NCI-H524 treated with DMSO at 0.1 percent for 48 hours (cell line): ENCODE measurements at places on chromosomes 11 and 22.

- DNase-seq = no peak
Observed at GRCh38 chr22:49614966-49615965, 212.4 kb downstream of the BRD1 start.

DNA sequence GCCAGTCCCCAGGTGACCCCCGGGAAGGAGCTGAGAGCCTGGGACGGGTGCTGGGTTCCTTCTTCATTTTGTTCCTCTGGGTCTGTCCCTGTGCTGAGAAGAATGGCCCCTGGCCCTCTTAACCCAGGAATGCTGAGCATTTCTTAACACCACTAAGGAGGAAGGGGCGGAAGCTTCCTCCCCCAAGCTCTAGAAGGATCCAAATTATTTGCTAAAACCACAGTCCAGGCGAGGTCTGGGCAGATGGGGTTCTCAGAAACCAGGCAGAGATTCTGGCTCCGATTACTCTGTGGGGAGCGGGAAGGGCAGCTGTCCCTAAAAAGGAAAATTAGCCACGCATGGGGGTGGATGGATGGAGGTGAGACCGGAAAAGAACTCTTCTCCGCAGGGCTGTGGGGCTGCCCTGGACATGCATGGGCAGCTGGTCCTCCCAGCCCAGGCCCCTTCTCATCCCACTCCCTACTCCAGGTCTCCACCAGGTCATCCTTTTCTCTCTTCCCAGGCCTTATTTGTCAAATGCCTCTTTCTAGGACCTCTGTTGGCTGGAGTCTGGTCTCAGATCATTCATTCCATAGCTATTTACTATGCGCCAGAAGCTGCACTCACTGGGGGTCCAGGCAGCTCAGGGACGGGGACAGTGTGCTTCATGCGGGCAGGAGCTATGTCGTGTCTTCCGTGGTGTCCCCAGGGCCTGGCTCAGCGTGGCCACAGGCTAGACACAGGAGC, 45.0 kb upstream of the MYH9 start:
- DNase-seq = no peak

DNA sequence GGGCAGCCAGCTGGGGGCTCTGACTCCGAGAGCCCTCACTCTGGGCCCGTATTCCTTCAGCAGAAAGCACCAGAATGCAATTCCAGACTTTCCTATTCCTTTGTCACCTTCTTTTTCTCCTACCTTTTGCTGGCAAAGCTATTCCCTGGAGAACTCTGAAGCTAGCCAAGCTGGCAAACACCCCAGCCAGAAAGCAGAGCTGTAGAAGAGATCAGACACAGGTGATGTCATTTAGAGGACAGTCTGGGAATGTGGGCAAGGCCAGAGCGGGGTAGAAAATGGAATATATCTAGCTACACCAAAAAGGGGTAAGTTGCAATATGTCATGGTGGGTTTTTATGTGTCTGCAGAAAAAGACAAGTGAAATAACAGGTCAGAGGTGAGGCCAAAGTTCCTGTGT, 205.1 kb downstream of the NXPE2 start:
- no peak for DNase-seq

- DNase-seq = peak; percentile 89
Observed at GRCh38 chr22:28146401-28147314, 227.6 kb upstream of the PITPNB start.

DNA sequence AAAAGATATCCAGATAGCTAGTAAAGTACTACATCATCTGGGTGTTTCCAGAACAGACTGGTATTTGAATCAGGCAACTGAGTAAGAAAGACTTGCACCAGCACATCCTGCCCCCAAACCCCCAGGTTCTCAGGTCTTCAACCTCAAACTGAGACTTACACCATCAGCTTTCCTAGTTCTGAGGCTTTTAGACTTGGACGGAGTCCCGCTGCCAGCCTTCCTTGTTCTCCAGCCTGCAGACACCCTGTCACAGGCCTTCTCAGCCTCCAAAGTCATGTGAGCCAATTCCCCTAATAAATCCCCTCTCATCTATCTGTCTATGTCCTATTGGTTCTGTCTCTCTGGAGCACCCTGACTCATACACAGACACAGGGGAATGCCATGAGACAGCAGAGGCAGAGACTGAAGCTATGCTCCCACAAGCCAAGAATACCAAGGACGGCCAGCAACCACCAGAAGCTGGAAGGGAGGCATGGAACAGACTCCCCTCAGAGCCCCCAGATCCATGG, 10.9 kb downstream of the SMCO4 start:
- no peak for DNase-seq

GRCh38 chr22:37965940-37966664, 12.6 kb downstream of the POLR2F start:
- no peak for DNase-seq

- no peak for DNase-seq
Observed at GRCh38 chr11:6653097-6653496, 2.5 kb downstream of the DCHS1 start.

GRCh38 chr11:120215634-120216033, 4.8 kb downstream of the OAF start:
- no peak for DNase-seq

DNA sequence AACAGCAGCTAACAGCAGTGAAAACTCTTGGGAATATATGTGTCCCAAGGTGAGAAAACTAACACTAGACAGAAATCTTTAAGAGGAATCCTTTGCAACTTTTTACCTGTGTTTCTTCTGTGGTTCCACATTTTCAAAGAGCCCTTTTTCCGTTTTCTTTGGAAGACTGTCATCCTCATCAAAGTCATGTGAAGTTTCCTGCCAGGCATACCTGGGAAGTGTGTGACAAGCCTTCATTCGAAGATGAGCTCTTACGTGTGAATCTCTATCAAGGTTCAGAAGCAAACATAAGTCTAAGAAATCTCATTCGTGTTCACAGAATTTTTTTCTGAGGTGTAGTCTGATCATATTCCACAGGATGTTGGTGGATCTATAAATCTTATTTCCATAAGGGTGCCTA, 330.6 kb upstream of the MPPED2 start:
- no peak for DNase-seq

DNA sequence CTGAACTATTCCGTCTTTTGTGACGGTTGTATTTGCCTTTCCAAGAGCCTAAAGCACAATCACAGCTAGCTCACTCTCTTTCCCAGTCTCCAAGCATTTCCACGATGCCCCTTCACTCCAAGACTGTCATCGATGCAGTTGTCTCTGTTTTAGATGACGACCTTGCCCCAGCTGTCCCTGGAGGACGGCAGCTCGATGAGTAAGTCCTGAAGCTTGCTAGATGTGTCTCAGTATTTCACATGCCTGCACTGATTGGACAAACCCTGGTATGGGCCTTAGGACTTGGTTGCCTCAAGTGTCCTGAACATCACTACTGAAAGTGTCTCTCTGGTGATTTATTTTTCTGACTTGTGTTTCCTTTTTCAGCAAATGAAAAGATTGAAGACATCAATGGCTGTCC, 129.9 kb downstream of the NAV2 start:
- DNase-seq = no peak

DNA sequence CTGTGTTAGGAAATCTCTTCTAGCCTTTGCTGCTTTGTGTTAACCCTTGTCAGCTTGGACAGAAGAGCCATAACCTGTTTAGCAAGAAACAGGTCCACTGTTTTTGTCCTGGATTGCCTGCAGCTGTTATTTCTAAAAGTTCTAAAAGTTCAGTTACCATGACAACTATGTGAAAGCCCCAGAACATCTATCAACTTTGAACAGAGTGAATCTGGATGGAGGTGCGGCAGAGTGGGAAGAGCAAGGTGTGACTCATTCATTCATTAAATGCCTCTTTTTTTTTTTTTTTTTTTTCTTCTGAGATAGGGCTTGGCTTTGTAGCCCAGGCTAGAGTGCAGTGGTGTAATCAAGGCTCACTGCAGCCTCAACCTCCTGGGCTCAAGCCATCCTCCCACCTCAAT, 50.5 kb downstream of the RBX1 start:
- no peak for DNase-seq

DNA sequence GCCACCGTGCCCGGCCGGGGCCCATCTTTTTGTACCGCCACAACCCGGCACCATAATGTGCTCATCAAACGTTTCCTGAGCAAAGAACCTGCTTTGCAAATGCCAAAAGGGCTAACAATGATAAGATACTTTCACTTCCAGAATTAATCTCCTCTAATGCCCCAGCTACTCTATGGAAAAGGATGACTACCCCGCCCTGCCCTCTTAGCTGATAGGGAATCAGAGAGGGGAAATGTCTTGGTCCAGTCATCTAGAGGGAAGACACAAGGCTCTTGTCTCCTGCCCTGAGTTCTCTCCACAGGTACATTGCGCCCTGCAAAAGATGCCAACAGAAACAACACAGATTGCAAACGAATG, 586 bp downstream of the TTLL1 start:
- no peak for DNase-seq

GRCh38 chr11:116310698-116311097, 462.1 kb downstream of the BUD13 start:
- DNase-seq = no peak

GRCh38 chr11:56151376-56151775, 8.7 kb downstream of the OR8K5 start:
- no peak for DNase-seq

DNA sequence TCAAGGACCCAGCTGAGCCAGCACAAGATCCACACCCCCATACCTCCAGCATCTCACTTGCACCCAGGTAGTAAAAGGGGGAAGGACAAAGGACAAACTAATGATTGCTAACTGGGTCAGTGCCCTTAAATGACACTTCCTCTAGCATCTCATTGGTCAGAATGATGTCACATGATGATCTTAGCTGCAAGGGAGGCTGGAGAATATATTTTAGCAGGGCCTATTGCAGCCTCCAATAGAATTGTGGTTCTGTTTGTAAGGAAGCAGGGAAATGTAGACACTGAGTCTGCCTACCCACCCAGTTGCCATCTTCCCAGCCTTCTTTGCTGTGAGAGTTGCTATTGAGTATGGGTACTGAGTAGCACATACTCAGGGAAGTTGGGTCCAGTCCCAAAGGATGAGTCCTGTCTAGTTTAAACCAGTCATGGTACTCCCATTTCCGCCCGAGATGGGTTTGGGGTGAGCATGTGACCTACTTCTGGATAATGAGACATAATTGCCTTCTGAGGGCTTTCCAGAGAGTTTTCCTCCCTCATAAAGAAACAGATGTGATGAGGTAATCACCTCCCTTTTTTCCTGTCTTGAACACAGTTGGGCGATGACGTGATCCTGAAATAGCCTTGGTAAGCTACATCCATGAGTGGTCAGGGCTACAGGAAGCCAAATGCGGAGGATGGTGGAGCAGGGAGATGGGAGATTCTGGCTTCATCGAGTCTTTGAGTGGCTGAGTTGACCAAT, 5.5 kb upstream of the DNAL4 start:
- no peak for DNase-seq

- no peak for DNase-seq
Observed at GRCh38 chr22:44451016-44451415, 47.0 kb downstream of the RTL6 start.

DNA sequence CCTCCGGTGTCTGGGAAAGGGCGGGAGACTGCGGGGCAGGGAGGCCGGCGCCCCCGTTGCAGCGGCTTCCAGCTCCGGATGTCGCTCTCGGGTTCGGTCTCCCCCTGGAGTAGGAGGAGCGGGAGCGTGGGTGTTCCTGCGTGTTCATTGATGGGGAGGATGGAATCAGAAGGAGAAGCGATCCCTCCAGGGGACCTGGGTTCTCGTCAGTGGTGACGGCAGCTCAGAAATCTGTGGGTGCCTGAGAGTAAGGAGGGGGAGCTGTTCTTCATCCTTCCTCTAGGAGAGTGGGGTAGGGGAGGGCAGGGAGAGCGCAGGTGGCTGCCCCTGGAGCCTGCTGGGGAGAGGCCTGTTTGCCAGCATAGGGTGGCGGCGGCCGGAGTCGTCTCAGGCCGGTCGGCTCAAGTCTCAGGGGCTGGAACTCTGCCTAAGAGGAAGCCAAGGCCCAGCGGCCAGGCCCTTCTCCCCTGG, 1.1 kb downstream of the UBASH3B start:
- DNase-seq = no peak

DNA sequence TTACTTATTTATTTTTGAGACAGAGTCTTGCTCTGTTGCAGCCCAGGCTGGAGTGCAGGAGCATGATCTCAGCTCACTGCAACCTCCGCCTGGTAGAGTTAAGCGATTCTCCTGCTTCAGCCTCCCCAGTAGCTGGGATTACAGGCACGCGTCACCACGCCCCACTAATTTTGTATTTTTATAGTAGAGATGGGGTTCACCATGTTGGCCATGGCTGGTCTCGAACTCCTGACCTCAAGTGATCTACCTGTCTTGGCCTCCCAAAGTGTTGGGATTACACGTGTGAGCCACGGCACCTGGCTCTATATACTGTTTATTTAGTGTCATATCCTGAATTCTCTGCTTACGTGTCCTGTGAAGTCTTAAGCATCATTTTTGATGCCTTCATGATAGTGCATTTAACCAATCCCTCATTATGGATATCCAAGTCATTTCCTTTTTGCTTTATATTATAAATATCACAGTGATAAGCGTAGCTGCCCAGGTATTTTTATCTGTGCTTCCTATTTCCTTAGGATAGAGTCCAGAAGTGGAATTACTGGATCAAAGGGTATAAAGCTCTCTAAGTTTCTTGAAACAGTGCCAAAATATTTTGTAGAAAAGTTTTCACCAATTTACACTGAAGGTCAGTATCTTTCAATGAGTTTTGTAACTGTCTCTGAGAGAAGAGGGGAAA, 871 bp upstream of the SIDT2 start:
- no peak for DNase-seq

DNA sequence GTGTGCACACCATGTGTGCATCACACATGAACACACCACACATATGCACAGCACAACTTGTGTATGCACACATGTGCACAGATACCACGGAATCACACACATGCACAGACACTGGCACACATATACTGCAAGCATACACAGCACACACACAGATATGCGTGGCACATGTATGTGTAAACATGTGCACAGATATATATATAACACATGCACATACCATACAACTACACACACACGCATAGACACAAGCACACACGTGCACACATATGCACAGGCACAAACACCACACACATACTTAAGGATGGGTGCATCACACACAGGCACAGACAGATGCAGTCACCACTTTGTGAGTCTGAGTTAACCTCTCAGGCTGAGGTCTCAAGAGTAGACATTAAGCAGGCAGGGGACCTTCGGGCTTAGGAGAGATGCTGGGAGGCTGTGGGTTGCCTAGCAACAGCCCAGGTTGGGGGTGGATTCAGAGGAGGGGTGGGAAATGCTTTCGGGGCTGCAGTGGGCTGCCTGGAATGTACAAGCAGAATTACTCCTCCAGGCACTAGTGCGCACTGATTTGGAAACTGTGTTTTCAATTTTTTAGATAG, 82.9 kb downstream of the MYO18B start:
- DNase-seq = no peak

DNA sequence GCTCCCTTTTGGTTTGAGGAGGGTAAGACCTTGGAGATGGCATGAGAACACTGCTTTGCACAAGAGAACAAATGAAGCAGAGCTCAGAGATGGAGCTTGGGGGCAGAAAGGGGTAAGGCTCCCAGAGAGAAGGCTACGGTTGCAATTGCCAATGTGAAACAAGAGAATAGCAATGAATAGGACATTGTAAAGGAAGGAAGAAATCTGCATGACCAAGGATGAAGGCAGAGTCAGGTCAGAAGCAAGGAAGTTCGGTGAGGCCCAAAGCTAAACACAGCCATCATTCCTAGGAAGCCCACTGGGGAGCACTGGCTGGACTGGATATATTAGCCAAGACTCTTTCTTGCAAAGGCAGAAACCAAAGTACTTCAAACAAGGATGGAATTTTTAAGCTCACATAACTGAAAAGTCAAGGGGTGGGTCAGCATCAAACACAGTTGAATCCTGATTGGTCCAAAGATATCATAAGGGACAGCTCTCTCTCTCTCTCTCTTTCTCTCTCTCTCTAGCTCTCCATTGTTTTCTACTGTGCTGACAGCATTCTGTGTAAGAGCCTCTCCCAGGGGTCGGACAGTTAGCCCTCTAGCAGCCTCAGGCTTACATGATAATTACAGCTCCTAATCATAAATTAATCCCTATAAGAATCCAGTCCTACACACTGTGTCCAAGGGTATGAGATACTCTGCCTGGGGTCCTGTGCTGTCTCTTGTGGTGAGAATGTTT, 484.3 kb downstream of the SOX6 start:
- DNase-seq = no peak
